ENCODE measurements at places on chromosomes 3 and 15. TPM values are rescaled to one million over a fixed set of nuclear protein-coding genes. Genes with fewer than 3 reads are reported as not detected.

HRH1 gene
- not detected for total RNA-seq

GRCh38 chr3:15601046-15601398 is 347 bp downstream of the HACL1 start:
- peak overlapping the region; percentile 99 for H3K4me3 ChIP-seq
- peak overlapping the region; percentile 45 for H3K27ac ChIP-seq
- H3K4me1 ChIP-seq: no peaks in the 10 kb centered on the region

DNA sequence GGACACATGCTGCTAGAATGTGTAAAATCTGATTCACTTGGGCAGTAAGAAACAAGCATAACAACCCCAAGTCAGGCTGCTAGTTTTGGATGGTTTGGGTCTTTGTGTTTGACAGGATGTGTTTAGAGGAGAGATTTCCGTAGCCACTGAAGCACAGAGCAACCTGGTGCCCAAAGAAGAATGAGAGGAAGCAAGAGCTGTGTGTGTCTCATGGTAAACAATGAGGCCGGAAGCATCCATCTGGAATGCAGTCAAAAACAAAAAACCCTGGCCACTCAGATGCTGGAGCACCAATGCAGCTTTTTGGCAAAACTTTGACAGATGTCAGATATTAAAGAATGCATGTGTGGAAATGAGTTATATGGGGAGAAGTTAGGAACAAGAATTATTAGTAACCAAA is 39.4 kb upstream of the SNRK start:
- no peak for DNase-seq
- H3K4me1 ChIP-seq: no peaks in the 10 kb centered on the region
- no peak overlapping the region for H3K4me3 ChIP-seq

RASA2 gene
- 16.9 TPM for total RNA-seq

ARRDC4 gene
- total RNA-seq: 2.1 TPM

DNA sequence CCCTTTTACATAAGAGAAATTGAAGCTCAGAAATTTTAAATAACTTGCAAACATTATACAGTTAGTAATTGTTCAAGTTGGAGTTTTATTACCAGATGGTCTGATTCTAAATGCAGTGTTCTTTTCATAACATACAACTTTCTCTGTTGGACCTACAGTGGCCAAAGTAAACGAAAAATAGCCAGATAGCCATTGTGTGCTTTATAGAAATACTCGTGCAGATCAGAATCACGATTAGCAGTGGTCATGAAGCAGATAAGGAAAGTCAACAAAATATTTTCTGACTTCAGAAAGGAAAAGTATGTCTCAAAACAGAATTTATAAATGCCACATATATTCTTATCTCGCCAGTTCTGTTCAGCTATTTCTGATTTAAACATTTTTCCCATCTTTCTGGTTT is 436.9 kb downstream of the CNTN6 start:
- DNase-seq: no peak
- H3K4me3 ChIP-seq: no peak overlapping the region
- H3K27ac ChIP-seq: no peak overlapping the region
- H3K4me1 ChIP-seq: no peaks in the 10 kb centered on the region

HTR3E gene
- not detected for total RNA-seq

GRCh38 chr3:8455526-8456411 is 45.9 kb upstream of the LMCD1 start:
- no peaks in the 10 kb centered on the region for H3K36me3 ChIP-seq
- no peak overlapping the region for H3K4me3 ChIP-seq
- H3K27me3 ChIP-seq: no peaks in the 10 kb centered on the region
- peak overlapping the region; percentile 6 for H3K27ac ChIP-seq

IL20RB gene
- 2.1 TPM for total RNA-seq

GRCh38 chr15:64686130-64686735 is 89.2 kb downstream of the RBPMS2 start:
- H3K36me3 ChIP-seq: peaks cover 93% of the 10 kb centered on the region
- no peaks in the 10 kb centered on the region for H3K27me3 ChIP-seq
- H3K4me1 ChIP-seq: peaks cover 16% of the 10 kb centered on the region

GRCh38 chr3:33391255-33391995 is 48.8 kb downstream of the UBP1 start:
- no peak overlapping the region for H3K4me3 ChIP-seq
- H3K27me3 ChIP-seq: no peaks in the 10 kb centered on the region
- DNase-seq: no peak
- H3K27ac ChIP-seq: no peak overlapping the region
- H3K4me1 ChIP-seq: no peaks in the 10 kb centered on the region
- H3K36me3 ChIP-seq: peaks cover 92% of the 10 kb centered on the region

DNA sequence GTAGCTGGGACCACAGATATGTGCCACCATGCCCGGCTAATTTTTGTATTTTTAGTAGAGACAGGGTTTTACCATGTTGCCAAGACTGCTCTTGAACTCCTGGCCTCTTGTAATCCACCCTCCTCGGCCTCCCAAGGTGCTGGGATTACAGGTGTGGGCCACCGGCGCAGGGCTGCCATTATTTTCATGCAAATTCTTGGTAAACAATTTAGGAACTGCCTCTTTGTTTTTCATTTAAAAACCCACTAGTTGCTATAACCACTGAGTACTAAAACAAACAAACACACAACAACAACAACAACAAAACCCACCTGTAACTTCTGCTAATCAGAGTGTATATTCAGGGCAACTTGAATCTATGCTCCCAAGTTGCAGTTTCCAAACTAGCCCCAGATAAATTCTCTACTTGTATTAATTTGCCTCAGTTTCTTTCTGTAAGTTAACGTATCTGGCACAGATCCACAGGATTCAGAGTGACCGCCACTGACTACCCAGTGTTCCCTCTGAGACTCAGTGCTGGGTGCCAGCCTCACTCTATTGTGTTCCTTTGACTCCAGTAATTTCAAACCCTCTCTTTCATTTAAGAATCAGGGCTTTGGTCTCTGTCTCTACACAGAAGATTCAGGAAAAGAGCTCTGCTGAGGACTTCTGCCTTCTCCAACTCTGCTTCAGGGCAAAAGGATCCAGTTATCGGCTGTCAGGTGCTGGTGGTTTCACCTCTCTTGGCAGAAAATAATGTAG is 18.6 kb upstream of the ZNF710 start:
- H3K27me3 ChIP-seq: no peaks in the 10 kb centered on the region
- peak; percentile 88 for DNase-seq
- no peak overlapping the region for H3K27ac ChIP-seq
- no peak overlapping the region for H3K4me3 ChIP-seq

TKT gene
- total RNA-seq: 472 TPM

ZNF80 gene
- total RNA-seq: not detected

EPM2AIP1 gene
- 15.7 TPM for total RNA-seq

- no peak overlapping the region for H3K4me3 ChIP-seq
- no peaks in the 10 kb centered on the region for H3K4me1 ChIP-seq
- no peaks in the 10 kb centered on the region for H3K27me3 ChIP-seq
- no peaks in the 10 kb centered on the region for H3K36me3 ChIP-seq
Observed at GRCh38 chr3:12187448-12188327, 29.0 kb upstream of the TIMP4 start.

GRCh38 chr3:49668861-49669260 is 5.3 kb upstream of the APEH start:
- no peaks in the 10 kb centered on the region for H3K27me3 ChIP-seq
- H3K36me3 ChIP-seq: no peaks in the 10 kb centered on the region
- no peaks in the 10 kb centered on the region for H3K4me1 ChIP-seq
- DNase-seq: no peak
- no peak overlapping the region for H3K4me3 ChIP-seq

GRCh38 chr3:54999159-54999558 is 71.3 kb upstream of the LRTM1 start:
- DNase-seq: peak; percentile 76
- peak overlapping the region; percentile 81 for H3K27ac ChIP-seq
- H3K36me3 ChIP-seq: no peaks in the 10 kb centered on the region
- peaks cover 8% of the 10 kb centered on the region for H3K4me1 ChIP-seq
- H3K27me3 ChIP-seq: no peaks in the 10 kb centered on the region

DUOXA1 gene
- 1.4 TPM for total RNA-seq

GRCh38 chr15:82301296-82302016 is 38.8 kb downstream of the SAXO2 start:
- DNase-seq: peak; percentile 29
- no peaks in the 10 kb centered on the region for H3K4me1 ChIP-seq
- H3K27ac ChIP-seq: no peak overlapping the region
- no peak overlapping the region for H3K4me3 ChIP-seq

DNA sequence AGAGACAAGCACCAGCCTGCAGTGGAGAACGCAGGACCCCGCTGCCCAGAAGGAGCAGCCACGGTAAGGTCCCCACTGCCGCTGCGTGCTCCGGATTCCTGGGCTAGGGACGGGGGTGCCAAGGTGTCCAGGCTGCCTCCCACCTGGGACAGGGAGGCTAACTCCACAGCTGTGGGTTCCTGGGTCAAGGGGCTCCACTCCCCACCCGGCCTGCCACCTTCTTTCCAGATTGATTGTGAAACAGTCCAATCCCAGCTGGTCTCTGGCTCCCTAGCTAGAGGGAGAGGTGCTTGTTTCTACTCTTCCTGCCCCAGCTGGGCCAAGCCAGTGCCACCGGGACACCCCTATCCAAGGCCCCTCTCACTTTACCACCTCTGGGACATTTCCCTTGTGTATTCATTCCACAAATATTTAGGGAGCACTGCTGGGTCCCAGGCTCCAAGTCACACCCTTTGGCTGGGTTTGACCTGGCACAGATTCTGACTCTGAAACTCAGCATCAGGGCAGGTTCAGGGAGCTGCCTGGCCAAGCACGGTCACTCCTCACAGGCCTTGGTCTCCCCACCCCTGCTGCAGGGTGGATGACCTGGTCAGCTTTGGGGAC is 1.9 kb downstream of the PAK6 start:
- H3K27me3 ChIP-seq: peaks cover 16% of the 10 kb centered on the region
- peak; percentile 44 for DNase-seq
- H3K4me3 ChIP-seq: no peak overlapping the region
- no peaks in the 10 kb centered on the region for H3K36me3 ChIP-seq
- no peaks in the 10 kb centered on the region for H3K4me1 ChIP-seq

FILIP1L gene
- total RNA-seq: 2.1 TPM

DNA sequence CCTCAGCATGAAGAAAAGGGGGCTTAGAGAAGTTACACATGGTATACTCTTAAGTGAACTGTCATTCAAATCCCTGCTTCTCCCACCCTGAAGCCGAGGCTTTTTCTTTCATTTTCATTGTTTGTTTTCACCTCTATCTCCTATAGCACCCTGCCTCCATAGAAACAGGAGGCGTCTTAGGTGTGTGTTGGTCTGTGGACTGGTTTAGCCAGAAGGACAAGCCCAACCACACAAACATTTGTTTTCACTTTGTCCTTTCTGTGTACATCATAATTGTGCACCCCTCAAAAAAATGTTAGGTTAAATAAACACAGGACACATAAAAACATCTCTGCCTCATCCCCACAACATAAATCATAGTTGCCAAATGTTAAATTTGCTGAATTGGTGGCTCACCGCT is 73.3 kb upstream of the UBE2E2 start:
- DNase-seq: no peak
- no peak overlapping the region for H3K4me3 ChIP-seq
- H3K36me3 ChIP-seq: no peaks in the 10 kb centered on the region
- no peak overlapping the region for H3K27ac ChIP-seq
- no peaks in the 10 kb centered on the region for H3K4me1 ChIP-seq

DNA sequence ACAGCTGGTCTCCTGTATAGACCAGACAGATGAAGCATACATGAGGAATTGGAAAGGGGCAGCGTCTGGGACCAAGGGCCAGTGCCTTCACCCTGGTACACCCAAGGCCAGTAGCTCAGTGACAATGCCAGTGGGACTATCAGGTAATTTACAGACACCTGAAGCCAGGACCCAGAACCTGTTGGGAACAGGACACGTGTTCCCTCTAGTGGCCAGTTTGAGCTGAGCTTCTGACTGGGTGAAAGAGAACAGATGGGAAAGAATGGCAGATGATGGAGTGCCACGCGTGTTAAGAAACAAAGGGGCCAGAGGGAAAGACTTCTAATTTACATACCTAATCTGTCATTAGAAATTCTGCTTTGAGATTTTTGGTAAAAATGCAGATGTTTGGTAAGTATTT is 5.1 kb upstream of the SLC25A38 start:
- H3K4me3 ChIP-seq: no peak overlapping the region
- H3K36me3 ChIP-seq: no peaks in the 10 kb centered on the region
- peak; percentile 91 for DNase-seq

DNA sequence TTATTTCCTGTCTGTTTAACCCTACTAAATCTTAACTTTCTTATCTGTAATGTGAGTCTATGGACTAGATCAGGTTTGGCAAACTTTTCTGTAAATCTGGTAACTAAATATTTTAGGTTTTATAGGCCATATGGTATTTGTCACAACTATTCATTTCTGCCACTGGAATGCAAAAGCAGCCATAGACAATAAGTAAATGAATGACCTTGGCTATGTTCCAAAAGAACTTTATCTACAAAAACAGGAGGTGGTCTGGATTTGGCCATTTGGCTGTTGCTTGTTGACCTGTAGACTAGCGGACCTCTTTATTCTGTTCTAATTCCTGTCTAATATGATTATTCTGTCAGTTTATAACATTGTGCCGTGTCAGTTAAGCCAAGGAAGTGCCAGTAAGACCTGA is 314.2 kb downstream of the LPP start:
- peaks cover 20% of the 10 kb centered on the region for H3K36me3 ChIP-seq
- no peaks in the 10 kb centered on the region for H3K27me3 ChIP-seq
- peaks cover 6% of the 10 kb centered on the region for H3K4me1 ChIP-seq
- no peak overlapping the region for H3K4me3 ChIP-seq
- no peak overlapping the region for H3K27ac ChIP-seq
- DNase-seq: no peak

PARP14 gene
- 16.4 TPM for total RNA-seq

METTL6 gene
- total RNA-seq: 21.6 TPM

DNA sequence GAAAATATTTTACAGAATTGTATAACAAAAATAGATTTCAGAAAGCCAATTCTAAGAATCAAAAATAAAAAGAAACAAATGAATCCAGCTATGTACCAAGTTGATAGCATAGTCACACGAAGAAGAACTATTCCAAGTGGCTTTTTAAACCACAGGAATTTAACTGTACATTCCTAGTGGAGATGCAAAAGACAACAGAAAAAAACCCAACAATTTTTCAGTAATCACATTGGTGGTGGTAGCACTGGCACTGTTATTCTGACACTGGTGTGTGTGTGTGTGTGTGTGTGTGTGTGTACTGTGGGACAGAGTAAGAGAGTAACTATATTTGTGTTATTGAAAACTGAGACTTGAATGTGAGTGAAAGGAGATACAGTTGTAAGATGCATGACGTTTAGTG is 9.1 kb downstream of the BFSP2 start:
- no peak overlapping the region for H3K27ac ChIP-seq
- H3K4me1 ChIP-seq: no peaks in the 10 kb centered on the region
- H3K4me3 ChIP-seq: no peak overlapping the region
- H3K27me3 ChIP-seq: no peaks in the 10 kb centered on the region
- DNase-seq: no peak

CCRL2 gene
- not detected for total RNA-seq

GRCh38 chr15:48413304-48413703 is 82.1 kb downstream of the DUT start:
- no peak overlapping the region for H3K4me3 ChIP-seq
- no peaks in the 10 kb centered on the region for H3K4me1 ChIP-seq
- H3K36me3 ChIP-seq: peaks cover 11% of the 10 kb centered on the region
- DNase-seq: no peak
- H3K27ac ChIP-seq: no peak overlapping the region

GRCh38 chr15:98124581-98124980 is 164.1 kb downstream of the ARRDC4 start:
- H3K4me1 ChIP-seq: peaks cover 6% of the 10 kb centered on the region
- no peak for DNase-seq
- H3K4me3 ChIP-seq: no peak overlapping the region
- H3K27me3 ChIP-seq: peaks cover 20% of the 10 kb centered on the region

GRCh38 chr3:38099518-38099917 is 37.4 kb downstream of the ACAA1 start:
- no peak overlapping the region for H3K4me3 ChIP-seq
- no peaks in the 10 kb centered on the region for H3K27me3 ChIP-seq
- peak overlapping the region; percentile 27 for H3K27ac ChIP-seq
- H3K4me1 ChIP-seq: peaks cover 8% of the 10 kb centered on the region
